ENCODE measurements at places on chromosomes 5 and 9.

DNA sequence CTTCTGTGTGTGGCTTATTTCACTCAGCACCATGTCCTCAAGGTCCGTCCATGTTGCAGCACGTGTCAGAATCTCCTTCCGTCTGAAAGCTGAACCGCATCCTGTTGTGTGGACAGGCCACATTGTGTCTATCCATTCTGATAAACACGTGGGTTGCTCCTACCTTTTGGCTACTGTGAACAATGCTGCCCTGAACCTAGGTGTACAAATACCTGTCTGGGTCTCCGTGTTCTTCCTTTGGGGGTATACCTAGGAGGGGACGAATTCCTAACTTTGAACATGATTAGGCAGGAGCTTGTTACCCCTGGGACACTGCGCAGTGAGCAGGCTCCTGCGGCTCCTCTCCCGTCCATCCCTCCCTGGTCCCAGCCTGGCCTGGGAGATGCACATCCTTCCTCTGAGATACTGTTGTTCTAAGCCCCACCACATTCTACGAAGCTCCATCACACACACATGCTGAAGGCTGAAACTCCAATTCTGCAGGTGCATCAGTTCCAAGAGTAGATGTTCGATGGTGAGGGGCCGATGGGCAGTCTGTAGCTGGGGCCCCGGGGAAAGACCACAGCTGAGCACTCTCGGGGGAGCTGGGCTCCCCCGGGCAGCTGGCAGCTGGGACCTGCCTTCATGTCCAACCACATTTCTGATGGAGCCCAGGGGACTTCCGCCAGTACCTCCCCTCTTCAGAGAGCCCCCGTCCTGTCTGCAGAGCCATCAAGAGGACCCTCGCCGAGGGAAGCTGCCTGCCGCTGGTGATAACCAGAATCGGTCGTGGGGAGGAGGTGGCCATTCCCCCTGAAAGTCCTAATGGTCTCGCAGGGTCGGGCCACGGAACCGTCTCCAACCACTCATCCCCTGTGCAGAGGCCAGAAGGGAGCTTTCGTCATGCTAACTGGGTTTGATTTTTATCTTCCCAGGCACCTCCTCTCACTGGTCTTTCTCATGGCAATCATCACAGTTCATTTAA is 120.9 kb downstream of the COL23A1 start:
- no peak for DNase-seq

DNA sequence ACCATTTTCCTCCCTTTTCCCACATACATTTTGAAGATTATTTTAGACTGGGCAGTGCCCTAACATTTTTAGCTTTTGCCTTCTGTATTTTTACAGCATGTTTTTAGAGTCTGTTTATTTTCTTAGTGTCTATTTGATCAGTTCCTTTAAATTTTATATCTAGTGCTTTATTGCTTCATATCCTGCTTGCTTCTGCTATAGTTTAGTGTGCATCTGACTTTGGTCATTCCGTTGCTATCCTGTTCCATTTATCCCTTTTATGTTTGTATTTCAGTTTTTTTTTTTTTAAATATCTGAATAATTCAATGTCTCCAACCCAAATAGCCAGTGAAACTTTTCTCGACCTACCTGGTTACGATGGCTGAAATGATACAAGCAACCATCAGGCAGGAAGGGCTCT is 203.8 kb downstream of the ARHGAP26 start:
- no peak for DNase-seq

DNA sequence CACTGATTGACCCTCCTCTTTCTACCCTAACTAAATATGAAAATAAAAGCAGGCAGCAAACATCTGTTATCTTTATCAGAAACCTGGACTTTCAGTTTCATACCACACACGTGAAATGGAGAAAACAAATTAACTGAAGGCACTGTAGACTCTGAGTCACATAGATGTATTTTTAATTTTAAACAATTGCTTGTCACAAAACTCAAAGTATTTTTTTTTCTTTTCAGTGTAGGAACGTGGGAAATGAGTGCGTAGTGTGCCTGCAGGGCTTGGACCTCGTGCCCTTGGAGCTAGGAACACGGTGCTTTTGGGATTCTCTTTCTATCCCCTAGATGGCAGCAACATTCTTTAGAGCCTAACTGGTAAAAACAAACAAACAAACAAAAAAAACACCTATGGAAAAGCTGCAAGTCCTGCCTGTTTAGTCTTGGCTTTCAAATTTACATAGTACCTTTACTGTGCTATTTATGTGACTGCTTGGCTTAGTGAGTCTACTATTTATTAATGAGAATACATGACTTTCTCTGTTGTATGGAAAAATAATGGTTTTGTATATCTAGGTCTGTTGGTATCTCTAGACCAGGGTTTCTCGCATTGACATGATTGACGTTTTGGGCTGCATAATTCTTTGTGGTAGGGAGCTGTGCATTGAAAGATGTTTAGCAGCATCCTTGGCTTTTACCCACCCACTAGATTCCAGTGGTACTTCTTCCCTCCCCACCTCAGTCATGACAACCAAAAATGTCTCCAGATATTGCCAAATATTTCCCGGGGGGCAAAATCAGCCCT is 16.8 kb upstream of the ACTBL2 start:
- DNase-seq, result no peak

DNA sequence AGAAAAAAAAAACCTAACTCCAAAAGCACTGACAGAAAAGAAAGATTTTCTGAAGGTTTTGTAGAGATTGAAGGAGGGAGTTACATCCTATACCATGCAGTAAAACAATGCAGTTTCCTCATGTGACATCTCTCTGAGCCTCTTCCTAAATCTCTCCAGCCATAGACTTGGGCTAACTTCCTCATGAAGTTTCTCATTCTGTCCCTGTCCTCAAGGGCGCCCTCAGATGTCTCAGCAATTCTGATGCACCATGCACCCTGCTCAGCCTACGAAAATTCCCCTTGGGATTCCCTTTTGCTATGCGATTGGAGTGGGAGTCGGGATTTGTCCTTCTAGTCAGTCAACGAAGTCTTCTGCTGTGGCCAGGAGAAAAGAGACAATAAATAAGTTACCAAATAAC is 68.9 kb downstream of the FAT2 start:
- no peak for DNase-seq

GRCh38 chr9:96169484-96169883 is 132.5 kb downstream of the HSD17B3 start:
- DNase-seq, result no peak

- no peak for DNase-seq
These were observed 88.2 kb downstream of the PTPN3 start for GRCh38 chr9:109409773-109410397.

- no peak for DNase-seq
These were observed 27.0 kb downstream of the UTP15 start for GRCh38 chr5:73592551-73592950.

DNA sequence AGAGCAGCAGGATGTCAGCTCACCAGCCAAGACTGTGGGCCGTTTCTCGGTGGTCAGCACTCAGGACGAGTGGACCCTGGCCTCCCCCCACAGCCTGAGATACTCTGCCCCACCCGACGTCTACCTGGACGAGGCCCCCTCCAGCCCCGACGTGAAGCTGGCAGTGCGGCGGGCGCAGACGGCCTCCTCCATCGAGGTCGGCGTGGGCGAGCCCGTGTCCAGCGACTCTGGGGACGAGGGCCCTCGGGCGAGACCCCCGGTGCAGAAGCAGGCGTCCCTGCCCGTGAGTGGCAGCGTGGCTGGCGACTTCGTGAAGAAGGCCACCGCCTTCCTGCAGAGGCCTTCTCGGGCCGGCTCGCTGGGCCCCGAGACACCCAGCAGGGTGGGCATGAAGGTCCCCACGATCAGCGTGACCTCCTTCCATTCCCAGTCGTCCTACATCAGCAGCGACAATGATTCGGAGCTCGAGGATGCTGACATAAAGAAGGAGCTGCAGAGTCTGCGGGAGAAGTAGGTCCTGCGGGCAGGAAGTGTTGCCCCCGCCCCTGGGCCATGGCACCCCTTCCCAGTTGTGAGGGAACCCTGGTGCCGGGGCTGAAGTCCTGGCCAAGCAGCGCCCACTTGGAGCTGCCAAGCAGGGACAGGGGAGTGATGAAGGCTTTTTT is 108.9 kb downstream of the WNK2 start:
- no peak for DNase-seq
